Caco-2 (cell line): ENCODE measurements at places on chromosomes 2 and 18. TPM values are rescaled to one million over a fixed set of nuclear protein-coding genes. Genes with fewer than 3 reads are reported as not detected.

DNA sequence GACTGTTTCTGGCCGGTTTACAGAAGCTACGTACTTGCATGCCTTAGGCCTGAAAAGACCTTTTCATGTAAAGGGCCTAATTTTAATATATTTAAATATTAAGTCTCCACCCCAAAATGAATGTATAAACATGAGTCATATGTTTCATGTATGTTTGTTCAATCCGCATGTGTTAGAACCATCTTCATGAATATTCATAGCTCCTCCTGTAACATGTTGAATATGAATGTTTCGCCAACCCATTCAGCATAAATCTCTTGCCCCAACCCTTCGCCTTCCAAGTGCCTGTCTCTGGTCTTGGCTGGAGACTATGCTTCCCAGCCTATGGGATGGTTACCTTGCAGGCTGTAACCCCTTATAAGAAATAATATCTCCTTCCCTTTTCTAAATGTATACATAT is 212.5 kb downstream of the SCG2 start:
- H3K4me1 ChIP-seq = no peaks in the 10 kb centered on the region
- no peak overlapping the region for H3K27ac ChIP-seq
- no peaks in the 10 kb centered on the region for H3K36me3 ChIP-seq
- no peak overlapping the region for H3K4me3 ChIP-seq
- H3K27me3 ChIP-seq = no peaks in the 10 kb centered on the region

The REG3A gene
- total RNA-seq = 0.45 and 1.1 TPM in 2 replicates

The PPP1CB gene
- total RNA-seq = 185 and 190 TPM in 2 replicates

- no peak overlapping the region for H3K27ac ChIP-seq
- peaks cover 26% of the 10 kb centered on the region for H3K4me1 ChIP-seq
- no peaks in the 10 kb centered on the region for H3K27me3 ChIP-seq
- DNase-seq = no peak
- H3K36me3 ChIP-seq = no peaks in the 10 kb centered on the region
- no peak overlapping the region for H3K4me3 ChIP-seq
Observed at GRCh38 chr2:234444893-234445292, 52.0 kb downstream of the ARL4C start.

- peak; percentile 50 for DNase-seq
- no peak overlapping the region for H3K27ac ChIP-seq
- no peak overlapping the region for H3K4me3 ChIP-seq
- no peaks in the 10 kb centered on the region for H3K36me3 ChIP-seq
Observed at GRCh38 chr2:54899576-54900200, 150.6 kb downstream of the RTN4 start.
